Activated naive CD8-positive, alpha-beta T cell treated with anti-CD3 and anti-CD28 coated beads, Interleukin-2, amount 10 ng/mL, durations not matched to agents 7 days and 5 days (primary cell): ENCODE measurements at places on chromosomes 2 and 18. TPM values are rescaled to one million over a fixed set of nuclear protein-coding genes. Genes with fewer than 3 reads are reported as not detected.

- DNase-seq = no peak
These were observed 26.7 kb downstream of the FBLN7 start for GRCh38 chr2:112164876-112165275.

DNA sequence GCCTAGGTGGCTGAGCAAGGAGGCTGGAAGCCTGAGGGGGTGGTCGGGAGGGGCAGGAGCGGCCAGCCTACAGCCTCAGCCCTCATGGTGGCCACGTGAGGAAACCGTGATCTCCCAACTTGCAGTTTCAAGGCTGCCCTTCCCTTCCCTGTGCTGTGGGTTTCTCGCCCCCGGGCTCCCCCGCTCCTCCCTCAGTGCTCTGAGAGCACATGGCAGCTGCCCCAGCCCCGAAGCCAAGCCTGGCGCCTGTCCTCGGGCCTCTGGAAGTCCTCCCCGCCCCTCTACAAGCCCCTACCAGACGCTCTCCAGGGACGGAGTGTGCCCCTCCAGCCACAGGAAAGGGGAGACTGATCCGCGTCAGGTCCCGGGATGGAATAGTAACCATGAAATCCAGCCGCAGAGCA lies 586 bp upstream of the ANKRD23 start:
- no peak for DNase-seq

LOXHD1 gene
- total RNA-seq = 0.39 TPM

CCBE1 gene
- not detected for total RNA-seq

- no peak for DNase-seq
These were observed 43.2 kb downstream of the KCNE4 start for GRCh38 chr2:223095207-223095606.

GRCh38 chr2:10335046-10335840 lies 32.5 kb downstream of the HPCAL1 start:
- no peak for DNase-seq

DNA sequence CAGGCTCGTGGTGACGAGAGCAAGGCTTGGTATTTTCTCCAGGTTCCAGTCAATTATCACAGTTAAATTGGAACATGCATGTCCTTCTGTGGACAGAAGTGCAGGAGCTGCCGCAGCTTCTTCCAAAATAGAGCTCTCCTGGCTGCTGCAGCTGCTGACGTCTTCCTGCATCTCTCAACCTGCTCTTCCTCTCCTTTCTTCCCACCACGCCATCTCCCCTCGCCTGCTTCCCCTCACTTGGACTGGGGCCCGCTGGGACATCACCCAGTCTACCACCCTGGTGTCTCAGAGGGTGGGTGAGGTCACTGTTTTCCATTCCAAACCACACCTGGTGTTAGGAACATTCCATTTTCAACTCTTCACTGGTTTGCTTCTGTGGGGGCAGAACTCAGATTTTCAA lies 41.4 kb downstream of the SPP2 start:
- DNase-seq = no peak

RBM43 gene
- total RNA-seq = 11.6 TPM

DNA sequence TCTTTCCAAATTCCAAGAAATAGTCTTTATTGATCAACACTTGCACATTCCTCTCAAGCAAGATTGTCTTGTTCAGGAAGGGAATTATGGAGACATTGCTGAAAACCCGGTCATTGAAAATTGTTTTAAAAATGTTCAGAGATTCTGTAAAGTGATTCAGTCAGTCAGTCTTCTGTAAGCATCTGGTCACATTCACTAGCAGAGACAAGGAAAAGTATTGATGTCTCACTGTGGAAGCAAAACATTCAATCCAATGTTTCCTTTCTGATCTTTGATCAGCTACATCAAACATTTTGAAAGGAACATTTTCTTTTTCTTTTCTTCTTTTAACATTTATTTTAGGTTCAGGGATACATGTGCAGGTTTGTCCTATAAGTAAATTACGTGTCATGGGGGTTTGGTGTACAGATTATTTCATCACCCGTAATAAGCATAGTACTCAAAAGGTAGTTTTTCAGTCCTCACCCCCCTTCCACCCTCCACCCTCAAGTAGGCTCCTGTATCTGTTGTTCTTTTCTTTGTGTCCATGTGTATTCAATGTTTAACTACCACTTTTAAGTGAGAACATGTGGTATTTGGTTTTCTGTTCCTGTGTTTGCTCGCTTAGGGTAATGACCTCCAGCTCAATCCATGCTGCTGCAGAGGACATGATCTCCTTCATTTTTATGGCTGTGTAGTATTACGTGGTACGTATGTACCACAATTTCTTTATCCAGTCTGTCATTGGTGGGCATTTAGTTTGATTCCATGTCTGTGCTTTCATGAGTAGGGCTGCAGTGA lies 61.2 kb downstream of the CTNNA2 start:
- DNase-seq = no peak

DNAH6 gene
- total RNA-seq = 0.83 TPM

GRCh38 chr2:201860636-201861066 lies 54.3 kb downstream of the CDK15 start:
- no peak for DNase-seq

- DNase-seq = no peak
These were observed 76.4 kb upstream of the ACVR1 start for GRCh38 chr2:157952558-157952957.

FLACC1 gene
- 4.9 TPM for total RNA-seq
